ENCODE measurements at places on chromosomes 6 and 20.

- no peak for DNase-seq
These were observed 76.2 kb upstream of the FOXP4 start for GRCh38 chr6:41470029-41470330.

- no peak for DNase-seq
These were observed 250.8 kb downstream of the SMOC2 start for GRCh38 chr6:168691774-168692173.

GRCh38 chr6:127022302-127022701 lies 96.2 kb upstream of the RSPO3 start:
- no peak for DNase-seq

DNA sequence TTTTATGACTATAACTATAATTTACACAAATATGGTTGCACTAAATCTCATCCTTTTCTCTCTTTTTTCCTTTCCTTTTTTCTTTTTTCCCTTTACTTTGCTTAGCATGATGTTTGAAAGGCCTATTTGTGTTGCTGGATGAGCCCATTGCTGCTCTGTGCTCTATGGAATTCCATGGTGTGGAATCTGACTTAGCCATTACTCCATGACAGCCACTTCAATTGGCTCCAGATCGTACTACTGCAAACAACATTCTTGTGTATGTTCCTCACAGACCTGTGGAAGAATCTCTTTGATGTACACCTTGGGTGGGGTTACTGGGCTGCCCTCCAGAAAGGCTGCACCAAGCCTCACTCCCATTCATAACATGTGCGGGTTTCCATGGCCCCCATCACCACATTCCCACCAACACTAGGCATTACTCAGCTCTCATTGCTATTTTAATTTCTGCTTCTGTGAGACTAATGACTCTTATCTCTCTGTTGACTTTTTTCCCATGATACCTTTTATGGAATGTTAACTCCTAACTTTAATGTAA lies 979.0 kb downstream of the KIF16B start:
- no peak for DNase-seq

- DNase-seq = no peak
These were observed 141.5 kb downstream of the MYB start for GRCh38 chr6:135322427-135323201.
